ENCODE measurements at places on chromosomes 3 and 15.

GRCh38 chr3:49626101-49626581 is 48.0 kb upstream of the APEH start:
- DNase-seq: no peak

- no peak for DNase-seq
These were observed 19.6 kb upstream of the EPHB3 start for GRCh38 chr3:184541886-184542562.

DNA sequence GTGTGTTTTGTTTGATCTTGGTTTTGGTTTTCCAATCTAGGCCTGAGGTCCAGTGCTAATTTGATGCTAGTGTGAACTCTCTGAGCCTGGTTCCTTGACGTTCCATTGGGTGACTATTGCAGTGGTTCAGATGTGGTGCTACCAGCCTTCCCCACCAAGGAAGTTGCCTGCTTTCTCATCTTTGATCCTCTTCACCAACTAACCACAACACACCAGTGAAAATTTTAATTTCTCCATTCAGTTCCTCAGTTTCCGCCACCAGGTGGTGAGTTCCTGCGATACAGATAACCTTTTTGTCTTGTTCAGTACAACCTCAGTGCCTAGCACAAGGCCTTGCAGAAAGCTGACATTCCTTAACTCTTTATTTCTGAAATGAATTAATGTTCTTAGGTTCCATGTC is 337.4 kb upstream of the TPRG1 start:
- DNase-seq: no peak

DNA sequence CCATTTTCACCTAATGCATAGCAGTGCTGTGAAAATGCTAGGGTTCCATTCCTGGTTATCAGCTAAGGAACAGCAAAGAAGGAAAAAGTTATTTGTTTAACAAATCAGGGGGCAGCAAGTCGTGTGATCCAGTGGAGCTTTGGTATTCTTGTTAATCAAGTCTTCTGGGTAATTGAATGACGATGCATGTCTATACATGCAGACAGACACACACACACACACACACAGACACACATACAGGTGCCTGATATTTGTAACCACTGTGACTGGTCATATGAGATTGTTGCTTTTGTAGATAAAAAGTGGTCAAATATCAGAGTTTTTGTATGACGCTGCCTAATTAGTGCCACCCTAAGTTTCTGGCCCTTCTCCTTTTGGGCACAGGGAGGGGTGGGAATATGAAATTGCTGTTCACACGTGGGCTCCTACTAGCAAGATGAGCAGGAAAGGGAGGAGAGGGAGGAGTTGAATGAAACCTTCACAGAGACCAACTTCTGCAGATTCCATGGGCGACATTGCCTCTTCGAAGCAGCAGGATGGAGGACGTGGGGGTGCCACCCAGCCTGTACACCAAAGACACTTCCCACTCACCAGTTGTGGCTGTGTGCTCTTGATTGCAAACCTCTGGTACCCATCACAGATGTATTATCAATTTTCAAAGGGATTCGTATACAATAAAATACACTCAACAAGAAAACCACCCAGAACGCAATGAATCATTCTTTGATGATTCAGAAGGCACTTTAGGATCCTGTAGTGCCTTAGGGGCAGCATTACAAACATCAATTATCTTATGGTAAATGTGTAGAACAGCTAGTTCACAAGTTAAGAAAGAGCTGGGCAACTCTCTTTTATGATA is 281.9 kb upstream of the ICE2 start:
- DNase-seq: peak; percentile 11

- DNase-seq: peak; percentile 18
These were observed 940 bp downstream of the ARIH1 start for GRCh38 chr15:72474912-72475628.

GRCh38 chr3:86723433-86723832 is 267.5 kb downstream of the VGLL3 start:
- no peak for DNase-seq

DNA sequence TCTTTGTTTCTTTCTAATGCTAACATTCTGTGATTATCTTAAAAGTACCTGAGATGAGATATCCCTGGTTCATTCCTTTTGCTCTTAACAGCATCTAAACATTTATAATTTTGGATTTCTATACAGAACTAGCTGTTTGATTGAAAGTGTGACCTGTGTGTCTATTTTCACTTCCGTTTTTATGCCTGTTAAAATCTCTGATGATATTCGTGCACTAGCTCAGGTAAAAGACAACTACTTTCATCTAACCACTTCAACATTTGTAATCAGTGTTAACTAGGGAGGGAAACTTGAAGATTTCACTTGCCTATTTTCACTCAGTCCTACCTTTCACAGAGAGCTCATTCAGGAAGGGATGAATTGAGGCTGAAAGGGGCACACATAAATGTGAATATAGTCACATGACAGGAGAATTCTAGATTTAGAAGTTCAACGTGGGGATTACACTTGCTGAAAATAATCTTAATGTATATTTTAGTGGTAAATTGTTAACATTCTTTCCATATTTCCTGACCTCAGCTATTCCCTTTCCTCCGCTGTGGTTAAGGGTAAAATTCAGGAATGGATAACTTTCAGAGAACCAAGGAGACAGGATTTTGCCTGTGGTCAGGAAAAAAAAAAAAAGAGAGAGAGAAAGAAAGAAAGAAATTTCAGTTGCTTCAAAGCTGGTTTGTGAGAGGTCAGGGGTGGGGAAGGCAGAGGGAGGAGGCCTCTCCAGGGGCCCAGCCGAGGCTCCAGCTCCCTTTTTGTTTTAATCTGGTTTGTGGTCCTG is 159.8 kb upstream of the TSC22D2 start:
- DNase-seq: no peak

- DNase-seq: no peak
These were observed 995 bp downstream of the CHST14 start for GRCh38 chr15:40471808-40472150.

GRCh38 chr3:71502066-71502625 is 81.4 kb downstream of the FOXP1 start:
- DNase-seq: no peak

DNA sequence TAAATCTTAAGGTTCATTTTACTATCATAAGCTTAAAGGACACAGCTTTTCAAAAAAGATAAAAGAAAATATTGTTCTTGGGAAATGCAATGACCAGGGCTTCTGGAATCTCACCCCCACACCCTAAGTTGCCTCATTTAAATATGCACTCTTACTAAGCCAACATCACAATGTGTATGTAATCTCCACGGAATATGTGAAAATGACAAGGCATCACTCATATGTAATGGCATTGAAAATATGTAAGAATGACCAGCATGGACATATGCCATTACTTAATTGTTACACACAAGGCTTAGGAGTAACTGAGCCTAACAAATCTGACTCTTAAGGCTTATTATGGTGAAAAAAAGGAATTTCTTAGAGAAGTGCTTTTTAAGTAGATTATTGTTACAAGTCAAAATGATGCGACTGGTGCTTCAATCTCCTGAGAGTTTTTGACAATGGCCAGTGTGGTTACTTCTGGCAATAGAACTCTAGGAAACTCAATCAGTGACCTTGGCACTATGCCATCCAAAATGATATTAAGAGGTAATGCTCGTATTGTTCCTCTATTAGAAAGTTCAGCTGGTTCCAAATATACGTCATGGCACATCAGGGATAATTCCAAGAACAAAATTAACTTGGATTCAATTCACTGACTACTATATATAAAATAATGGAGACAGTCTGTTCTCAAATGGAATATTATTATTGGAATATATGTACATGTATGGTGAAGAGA is 290.0 kb upstream of the PLSCR5 start:
- no peak for DNase-seq

GRCh38 chr3:115553796-115554486 is 69.4 kb upstream of the GAP43 start:
- DNase-seq: no peak

DNA sequence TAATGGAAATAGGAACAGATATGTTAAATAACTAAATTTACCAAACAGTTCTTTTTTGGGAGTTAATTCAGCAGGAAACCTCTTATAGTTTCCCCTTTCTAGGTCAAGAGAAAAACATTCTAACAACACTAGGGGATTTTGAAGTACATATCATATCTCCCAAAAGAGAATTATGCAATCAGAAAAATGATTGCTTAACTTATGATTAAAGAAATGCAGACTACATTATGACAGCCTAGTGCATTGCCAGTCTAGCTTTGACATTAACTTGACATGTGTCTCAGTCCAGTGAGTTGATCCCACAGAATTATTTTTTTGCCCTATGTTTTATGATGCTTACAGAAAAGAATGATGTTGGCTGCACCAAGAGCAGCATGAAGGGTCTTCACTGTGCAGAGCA is 31.7 kb upstream of the NPHP3 start:
- no peak for DNase-seq

- DNase-seq: no peak
These were observed 137.2 kb downstream of the DOCK3 start for GRCh38 chr3:50811893-50812292.

DNA sequence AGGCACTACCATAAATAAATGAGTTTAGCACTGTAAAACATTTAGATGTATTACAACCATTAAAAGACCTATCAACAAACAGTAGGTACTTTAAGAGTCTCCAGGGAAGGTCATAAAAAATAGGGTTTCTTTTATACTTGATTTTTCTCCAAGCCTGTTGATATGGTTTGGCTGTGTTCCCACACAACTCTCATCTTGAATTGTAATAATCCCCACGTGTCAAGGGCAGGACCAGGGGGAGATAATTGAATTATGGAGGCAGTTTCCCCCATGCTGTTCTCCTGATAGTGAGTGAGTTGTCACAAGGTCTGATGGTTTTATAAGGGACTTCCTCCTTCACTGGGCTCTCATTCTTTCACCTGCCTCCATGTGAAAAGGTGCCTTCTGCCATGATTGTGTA is 468.9 kb upstream of the UBE2E2 start:
- DNase-seq: no peak

DNA sequence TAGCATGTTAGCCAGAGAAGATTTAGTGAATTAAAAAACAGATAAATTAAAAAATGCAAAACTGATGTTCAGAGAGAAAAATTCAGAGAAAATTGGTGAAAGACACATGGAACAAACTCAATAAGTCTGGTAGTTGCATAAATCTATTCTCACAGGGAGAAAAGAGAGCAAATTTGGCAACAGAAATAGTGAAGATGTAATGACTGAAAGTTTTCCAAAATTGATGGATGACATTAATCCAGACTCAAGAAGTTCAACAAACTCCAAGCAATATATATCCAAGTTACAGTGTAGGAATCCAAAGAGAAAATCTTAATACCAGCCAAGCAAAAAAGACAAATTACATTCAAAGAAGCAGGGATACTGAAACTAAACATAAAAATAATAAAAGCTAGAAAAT is 302.7 kb upstream of the ARPP21 start:
- DNase-seq: no peak

GRCh38 chr3:15051531-15051930 is 13.6 kb downstream of the MRPS25 start:
- DNase-seq: peak; percentile 73

DNA sequence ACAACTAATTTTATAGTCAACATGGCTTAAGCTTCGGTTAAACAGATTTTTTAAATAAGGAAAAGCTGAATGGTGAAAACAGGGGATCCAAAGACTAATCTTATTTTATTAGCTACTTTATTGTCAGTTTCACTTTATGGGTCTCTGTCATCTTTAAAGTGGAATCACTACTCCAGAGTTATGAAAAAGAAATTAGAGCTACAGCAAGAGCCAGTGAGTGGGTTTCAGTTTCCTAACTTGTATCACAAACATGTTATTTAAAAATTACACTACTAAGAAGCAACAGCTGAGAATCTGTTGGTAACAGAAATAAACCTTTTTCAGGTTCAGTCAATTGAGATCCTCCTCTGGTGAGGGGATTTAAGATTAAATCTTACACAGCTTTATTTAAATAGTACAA is 10.0 kb downstream of the PHC3 start:
- DNase-seq: no peak

DNA sequence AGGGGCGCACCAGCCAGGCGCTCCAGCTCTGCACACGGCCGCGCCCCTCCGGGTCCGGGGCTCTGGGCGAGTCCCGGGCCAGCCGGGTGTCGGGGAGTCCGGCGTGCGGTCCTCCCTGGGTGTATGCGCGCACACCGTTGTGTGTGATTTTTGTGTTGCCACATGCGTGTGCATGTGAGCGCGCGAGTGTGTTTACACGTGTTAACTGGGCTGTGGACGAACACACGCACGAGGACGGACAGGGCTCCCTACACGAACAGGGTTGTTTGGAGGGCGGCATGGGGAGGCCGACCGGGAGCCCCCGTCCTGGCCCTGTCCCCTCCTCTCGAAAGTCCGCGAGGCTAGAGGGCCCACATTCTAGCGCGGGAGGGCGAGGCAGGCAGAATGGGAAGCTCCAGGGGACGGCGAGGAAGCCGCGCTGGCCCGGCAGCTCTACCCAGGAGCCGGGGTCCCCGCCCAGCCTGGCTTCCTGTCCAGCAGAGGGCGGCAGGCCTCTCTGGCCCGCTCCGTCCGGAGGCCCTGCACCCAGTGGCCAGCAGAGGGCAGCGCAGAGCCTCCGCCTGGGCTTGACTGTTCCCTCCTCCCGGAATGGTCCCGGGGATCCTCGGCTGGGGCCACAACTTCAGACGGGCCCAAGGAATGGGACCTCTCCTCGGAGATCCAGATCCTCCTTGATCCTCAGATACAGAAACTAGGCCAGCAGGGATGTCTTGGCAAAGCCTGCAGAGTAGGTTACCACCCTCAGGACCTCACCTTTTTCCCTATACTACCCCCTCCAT is 611 bp upstream of the LINGO1 start:
- DNase-seq: peak; percentile 97

DNA sequence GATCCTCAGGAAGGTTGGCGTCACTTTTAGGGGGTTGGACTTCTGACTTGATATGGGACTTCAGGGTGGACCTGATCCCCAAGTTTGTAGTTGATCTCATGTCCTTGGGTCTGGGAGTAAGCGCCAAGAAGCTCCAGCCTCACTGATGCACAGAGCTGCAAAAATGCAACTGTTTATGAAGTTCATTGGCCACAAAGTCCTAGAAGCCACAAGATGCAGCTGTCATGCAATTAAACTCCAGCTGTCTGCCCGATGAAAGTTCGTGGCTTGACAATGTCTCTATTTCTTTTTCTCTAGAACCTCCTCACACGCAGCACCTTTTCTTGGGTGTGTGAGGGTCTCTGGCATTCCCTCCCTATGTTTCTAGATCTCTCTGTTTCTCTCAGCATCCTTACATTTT is 9.2 kb upstream of the ACAN start:
- DNase-seq: no peak

- DNase-seq: no peak
These were observed 137.6 kb downstream of the SRGAP3 start for GRCh38 chr3:9111866-9112265.

DNA sequence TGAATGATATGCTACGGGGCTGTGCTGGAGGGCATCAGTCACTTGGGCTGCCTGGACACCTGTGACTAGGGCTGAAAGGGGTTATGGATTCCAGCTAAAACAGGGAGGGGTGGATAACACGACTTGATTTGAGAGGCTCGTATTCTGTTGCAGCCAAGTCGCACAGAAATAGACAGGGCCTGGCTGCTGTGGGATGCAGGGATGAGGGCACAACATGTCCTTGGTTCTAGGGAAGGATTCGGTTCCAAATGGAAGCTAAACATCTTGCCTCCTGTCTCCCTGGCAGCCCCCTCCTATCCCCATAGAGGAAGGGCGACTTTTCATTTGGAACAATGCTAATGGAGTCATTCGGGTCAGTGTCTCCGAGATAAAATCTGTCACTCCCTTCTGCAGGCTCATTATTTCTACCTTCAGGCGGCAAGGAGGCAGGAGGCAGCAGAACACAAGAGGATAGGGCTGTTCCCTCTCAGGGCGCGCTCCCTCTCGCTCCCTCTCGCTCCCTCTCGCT is 433.8 kb upstream of the RBMS3 start:
- DNase-seq: no peak

Data from H54 (cell line).